ENCODE measurements at places on chromosomes 7 and 10. TPM values are rescaled to one million over a fixed set of nuclear protein-coding genes. Genes with fewer than 3 reads are reported as not detected.

DNA sequence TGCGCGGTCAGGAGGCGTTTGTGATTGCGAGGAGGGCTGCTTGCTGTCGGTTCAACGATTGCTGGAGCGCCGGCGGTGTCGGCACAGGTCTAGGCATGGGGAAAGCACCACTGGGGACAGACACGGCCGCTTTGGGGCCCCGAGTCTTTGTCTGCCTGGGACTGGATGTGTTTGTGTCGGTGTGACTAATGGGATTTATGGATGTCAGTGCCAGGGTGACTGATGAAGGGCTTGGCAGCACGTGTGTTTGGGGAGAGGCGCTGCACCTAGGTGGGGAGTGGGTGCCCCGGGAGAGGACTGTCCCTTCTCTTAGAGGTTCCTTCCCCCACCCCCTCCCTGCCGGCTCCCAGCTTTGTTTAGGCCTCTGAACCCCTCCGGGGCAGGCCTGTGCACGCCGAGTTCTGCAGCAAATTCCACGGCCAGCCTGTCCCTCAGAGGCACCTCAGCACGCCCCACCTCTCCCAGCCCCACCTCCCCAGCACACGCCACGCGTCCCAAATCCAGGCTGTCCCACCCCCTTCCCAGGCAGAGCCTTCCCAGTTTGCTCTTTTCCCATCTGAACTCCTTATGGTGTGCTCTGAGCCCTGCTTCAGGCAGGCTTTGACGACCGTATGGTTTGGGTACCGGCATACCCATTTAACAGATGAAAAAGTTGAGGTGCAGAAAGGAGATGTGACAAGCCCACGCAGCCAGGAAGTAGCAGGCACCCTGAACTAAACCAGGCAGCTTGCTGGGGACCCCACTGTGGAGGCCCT lies 6.4 kb upstream of the TNRC18 start:
- peak; percentile 66 for DNase-seq

The STRIP2 gene
- total RNA-seq: 4.7 TPM

The ETV1 gene
- 1.6 TPM for total RNA-seq

GRCh38 chr10:130900441-130901160 lies 410.9 kb downstream of the TCERG1L start:
- no peak for DNase-seq

- no peak for DNase-seq
Observed at GRCh38 chr10:111716032-111716431, 467.5 kb downstream of the GPAM start.

The GJC3 gene
- total RNA-seq: not detected

- DNase-seq: no peak
Observed at GRCh38 chr10:76992467-76992866, 645.1 kb downstream of the KCNMA1 start.
